Fibroblast of upper back skin (primary cell): ENCODE measurements at places on chromosomes 7 and 10.

DNA sequence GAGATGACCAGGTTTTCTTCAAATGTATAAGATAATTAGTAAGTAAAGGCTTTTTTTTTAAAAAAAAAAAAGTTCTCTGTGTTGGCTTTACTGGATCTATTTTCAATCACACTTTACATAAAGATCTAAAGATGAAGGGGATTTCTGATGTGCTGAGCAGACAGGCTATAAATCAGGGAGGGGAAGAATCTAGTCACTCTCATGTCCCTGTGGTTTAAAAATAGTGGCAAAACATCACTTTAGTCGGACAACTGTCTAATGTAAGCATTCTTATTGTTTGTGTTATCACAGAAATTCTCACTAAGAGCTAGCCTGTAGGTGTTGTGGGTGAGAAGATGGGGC, 132.7 kb downstream of the ICA1 start:
- no peak for DNase-seq

DNA sequence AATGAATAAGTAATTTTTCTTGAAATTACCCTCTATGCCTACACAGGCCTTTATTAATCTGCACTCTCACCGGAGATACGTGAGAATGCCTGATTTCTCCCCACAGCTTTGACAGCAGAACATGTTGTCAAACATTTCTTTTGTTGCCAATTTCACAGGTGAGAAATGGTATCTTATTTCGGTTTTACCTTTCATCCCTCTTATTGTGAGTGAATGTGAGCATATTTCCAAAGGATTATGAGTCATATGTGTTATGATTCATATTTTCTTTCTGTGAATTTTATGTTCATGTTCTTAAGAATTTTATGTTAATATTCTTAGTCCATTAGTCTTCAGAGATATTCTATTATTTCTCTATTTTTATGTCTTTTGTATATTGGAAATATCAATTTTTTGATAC, 965.1 kb downstream of the CCSER2 start:
- DNase-seq = no peak

GRCh38 chr10:121886997-121887622, 40.7 kb downstream of the ATE1 start:
- DNase-seq = peak; percentile 63

- DNase-seq = peak; percentile 3
These were observed 372.6 kb downstream of the GPR158 start for GRCh38 chr10:25547382-25547781.
